ENCODE measurements at places on chromosomes 2 and 18.

DNA sequence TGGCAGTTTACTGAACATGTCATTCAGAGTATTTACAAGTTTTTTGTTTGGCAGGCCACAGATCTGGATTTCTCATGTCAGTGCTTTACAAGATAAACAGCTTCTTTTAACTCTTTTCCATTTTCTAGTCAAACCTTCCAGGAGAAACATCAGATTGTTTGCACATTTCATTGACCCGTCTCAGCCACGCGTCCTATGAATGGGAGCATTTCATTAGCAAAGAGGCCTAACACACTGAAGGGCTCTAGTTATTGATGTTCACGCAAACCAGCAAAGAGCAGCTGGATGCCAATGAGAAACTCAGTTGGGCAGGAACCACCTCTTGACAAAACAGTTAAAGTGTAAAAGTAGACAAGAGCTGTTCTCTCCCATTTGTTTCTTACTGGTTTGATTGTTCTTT, 29.2 kb upstream of the MFF start:
- no peak for DNase-seq

- DNase-seq, result no peak
Observed at GRCh38 chr2:28593160-28593755, 97.4 kb downstream of the PLB1 start.

- no peak for DNase-seq
Observed at GRCh38 chr2:96762529-96763311, 2.0 kb downstream of the CNNM4 start.

DNA sequence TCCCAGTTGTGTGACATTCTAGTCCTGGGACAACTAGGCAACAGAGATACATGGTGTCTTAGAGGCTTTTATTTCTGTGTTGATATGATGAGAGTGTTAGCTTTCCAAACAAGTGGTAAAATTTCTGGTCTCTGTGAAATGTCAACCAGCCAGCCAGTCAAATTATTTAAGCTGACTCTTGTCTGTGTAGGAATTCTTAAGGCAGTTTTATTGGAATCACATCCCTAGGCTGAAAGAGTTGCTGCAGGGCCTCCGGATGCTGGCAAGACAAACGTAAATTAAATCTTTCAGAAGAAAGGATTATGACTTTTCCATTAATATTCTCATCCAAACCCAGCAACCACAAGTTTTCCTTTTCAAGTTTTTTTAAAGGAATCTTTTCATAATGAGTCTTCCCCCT, 44.6 kb downstream of the SERPINB7 start:
- DNase-seq, result no peak

- DNase-seq, result no peak
Observed at GRCh38 chr2:168422584-168422983, 33.5 kb upstream of the CERS6 start.

DNA sequence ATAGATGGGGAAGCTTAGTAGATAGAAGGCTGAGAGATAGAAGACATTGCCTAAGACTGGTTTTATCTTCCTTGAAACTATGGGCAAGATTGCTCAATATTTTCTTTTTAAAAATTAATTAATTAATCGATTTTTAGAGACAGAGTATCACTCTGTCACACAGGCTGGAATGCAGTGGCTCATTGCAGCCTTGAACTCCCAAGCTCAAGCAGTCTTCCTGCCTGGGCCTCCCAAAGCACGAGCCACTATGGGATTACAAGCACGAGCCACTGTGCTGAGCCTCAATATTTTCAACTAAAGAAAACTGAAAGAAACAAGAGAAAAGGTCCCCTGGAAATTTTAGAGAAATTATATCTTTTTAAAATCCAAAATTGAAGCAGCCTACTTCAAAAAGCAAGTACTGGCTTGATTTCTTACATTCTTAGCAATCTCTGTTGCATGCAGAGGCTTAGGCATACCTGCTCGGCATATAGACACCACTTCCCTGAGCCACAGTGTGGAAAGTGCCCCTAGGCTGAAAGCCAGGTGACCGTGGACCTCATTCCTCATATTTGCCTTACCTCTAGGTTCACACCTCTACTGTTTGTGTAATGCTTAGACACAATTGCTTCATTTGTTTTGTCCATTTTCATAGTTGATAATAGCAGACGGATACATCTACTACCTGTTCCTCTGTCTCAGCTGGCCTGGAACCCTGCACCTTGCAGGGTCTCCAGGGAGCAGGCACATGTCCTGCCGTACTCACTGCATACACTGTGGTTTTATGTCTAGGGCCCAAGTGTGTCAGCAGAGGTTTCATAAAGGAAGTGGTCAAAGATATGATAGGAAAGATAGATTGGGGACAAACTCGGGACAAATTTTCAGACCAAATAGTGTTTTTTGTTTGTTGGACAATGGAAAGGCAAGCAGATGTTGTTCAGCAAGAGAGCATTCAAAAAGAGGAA, 166.5 kb upstream of the ALPP start:
- DNase-seq, result no peak

- DNase-seq, result no peak
Observed at GRCh38 chr2:176780348-176780747, 432.2 kb upstream of the HNRNPA3 start.

GRCh38 chr2:96143231-96143847, 1.9 kb downstream of the DUSP2 start:
- no peak for DNase-seq

GRCh38 chr2:86372641-86373502, 35.4 kb upstream of the REEP1 start:
- DNase-seq, result no peak

DNA sequence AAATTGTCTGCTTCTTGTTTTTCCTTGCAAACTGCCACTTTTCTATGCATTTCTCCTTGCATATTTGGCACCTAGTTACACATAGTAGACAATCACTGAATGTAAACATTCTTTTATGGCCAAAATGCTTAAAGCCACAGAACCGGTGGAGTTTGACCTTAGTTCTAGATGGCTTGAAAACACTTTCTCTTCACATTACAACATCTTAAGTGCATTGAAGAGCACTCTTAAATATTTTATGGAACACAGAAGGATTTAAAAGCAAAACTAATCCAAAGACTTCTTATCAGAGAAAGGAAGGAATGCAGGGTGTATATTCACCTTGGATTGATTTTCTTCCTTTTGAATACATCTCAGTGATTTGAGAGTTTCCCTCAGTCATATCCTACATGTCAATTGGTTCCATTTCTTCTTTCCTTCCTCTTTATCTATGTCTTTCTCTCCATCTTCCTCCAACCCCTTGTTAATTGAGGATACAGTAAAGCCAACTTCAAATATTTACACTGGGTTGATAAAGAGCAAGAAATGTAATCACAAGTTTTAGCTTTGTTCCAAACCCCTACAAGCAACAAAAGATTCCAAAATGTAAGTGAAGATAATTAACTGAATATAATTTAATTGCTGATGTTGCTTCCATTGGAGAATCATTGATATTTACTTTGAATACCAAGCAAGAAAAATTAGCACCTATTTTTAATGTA, 548.0 kb downstream of the CNTNAP5 start:
- no peak for DNase-seq

- DNase-seq, result no peak
Observed at GRCh38 chr18:75162467-75162866, 46.5 kb downstream of the PTGR3 start.

DNA sequence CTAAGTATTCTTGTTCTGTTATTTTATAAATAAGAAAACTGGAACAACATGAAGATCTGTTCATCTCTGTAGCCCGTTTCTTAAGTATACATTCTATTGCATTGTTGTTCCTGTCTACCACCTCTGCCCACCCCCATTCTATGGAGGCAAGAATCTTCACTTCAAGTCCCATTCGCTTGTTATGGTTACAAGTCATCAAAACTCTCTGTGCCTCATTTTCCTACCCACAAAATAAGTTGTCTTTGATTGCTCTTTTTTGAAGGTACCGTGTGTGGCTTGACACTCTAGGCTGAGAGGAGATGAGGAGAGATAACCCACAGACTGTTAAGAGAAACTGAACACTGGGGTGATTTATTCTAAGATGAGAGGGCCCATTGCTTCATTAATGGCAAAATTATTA, 2.9 kb upstream of the EVA1A start:
- DNase-seq, result no peak

DNA sequence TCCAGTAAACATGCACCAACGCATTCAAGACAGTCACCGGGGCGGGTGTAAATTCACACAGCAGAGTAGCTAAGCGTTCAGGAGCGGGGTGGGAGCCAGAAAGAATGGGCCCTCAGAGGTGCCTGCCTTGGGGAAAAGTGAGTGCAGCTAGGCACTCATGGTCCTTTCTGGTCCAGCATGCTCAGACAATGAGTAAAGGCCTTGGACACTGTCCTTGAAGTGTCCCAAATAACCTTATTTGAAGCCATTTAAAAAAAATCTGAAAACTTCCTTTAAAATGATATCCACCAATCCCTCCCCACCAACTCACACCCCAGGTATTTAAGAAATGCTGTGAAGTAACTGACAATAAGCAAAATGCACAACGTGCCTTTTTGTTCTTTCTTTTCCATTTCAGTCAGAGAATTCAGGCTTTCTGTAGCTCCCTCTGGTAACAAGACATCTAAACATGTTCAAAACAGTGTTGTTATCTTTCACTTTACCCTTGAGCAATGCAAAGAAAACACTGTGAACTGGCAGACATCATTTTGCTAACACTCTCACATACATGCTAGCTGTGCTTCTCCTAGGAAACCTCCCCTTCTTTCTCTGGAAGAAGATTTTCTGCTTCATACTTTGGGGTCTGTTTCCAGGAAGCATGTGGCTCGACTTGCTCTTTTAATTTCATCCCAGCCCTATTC, 445.1 kb upstream of the SPRED2 start:
- no peak for DNase-seq
